ENCODE measurements at places on chromosomes 6 and 20. TPM values are rescaled to one million over a fixed set of nuclear protein-coding genes. Genes with fewer than 3 reads are reported as not detected.

DNA sequence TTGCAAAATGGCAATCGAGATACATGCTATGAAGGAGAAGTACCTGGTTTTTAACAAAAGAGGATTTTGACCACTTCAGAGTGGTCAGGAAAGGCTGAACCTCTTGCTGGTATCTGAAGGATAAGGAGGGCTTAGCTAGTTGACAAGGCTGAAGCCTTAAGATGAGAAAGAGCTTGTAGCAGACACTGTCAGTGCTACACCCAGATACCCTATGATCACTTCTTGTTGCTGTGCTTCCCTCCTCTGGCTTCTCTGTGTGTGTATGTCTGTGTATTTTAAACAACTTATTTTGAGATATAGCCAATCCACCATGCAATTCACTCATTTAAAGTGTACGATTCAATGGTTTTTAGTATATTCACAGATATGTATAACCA, 38.9 kb upstream of the TGM2 start:
- DNase-seq = no peak

DNA sequence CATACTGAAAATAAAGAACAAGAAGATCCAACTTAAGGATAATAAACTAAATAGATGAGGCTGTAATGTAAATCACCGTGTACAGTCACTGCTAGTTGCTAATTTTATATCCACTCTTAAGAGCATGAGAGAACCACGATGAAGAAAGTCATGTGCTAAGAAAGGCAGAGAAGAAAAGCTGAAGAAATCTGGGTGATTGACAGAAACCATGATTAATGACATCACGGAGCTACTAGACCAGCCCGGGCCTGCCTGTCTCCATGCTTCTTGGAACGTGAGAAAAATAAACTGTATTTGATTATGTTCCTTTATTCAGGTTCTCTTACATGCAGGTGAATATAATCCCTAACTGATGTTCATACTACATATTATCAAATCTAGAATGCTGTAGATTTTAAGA, 84.2 kb upstream of the E2F3 start:
- DNase-seq = no peak

DNA sequence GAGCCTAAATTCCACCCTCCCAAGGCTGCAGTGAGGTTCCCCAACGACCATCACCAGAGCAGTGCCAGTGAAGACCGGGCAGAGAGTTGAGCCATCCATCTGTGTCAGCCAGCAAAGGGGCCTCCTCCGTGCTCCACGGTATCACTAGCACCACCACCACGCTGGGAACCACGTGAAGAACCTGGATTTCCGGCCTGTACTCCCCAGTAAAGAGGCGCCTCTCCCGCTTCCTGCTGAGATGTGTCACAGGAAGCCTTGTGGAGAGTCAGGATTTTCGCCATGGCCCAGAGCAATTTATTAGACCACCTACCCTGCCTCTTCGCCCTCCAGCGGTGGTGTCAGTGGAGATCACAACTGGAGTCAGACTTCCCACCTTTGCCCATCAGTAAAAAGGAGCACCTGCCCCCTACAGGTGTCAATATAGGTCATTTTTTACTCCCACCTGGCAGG, 28.8 kb downstream of the CPXM1 start:
- DNase-seq = no peak

GRCh38 chr6:161840380-161840779, 566.5 kb upstream of the AGPAT4 start:
- no peak for DNase-seq

DNA sequence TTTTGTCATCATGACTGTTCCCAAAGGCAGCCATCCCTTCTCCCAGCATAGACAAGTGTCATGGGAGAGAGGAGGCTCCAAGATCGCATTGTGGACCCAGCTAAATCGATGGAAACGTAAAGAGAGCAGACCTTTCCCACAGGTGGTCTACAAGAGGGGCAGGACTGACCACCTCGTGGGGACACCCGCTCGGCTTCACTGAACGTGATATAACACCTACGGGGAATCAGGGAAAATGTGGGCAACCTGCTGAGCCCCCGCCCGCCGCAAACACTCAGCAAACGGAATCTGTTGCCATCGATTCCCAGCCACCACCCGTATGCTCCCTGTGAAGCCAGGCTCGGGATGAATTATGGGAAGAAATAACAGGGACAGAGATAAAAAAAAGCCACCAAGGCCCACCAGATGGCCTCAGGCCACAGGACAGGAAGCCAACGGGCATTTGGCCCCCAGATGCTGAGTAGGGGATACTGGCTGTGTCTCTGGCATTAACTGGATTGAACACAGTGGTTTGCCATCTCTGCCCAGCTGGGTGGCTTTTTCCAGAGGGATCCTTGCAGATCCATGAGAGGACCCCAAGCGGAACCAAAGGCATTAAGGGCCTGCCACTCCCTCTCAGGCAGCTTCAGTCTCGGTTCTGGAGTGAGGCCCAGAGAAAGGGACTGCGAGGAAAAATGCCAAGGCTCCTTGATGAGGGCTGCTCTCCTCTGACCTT, 44.4 kb downstream of the BMP7 start:
- DNase-seq = no peak

GRCh38 chr6:149267513-149268043, 49.9 kb upstream of the TAB2 start:
- DNase-seq = no peak

GRCh38 chr6:30813631-30814145, 69.3 kb upstream of the IER3 start:
- peak; percentile 39 for DNase-seq

DNA sequence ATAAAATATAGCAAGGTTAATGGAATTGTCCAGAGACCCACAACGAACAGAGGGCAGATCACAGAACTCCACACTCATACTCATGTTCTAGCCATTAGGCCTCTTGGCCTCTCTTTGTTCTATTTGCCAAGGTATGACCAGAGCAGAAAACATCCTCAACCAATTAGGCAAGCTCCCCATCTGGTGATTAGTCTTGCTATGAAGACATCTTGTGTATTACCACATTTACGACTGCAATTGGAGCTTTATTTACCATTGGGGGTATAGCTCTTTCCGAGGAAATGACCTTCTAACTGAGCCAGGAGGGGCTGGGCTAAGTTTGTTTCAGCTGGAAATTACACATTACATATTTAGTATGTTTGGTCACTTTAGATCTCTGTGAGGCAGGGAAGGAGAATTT, 593.9 kb downstream of the CD109 start:
- no peak for DNase-seq

GRCh38 chr20:17863577-17864292, 104.9 kb downstream of the SNX5 start:
- DNase-seq = no peak

DNA sequence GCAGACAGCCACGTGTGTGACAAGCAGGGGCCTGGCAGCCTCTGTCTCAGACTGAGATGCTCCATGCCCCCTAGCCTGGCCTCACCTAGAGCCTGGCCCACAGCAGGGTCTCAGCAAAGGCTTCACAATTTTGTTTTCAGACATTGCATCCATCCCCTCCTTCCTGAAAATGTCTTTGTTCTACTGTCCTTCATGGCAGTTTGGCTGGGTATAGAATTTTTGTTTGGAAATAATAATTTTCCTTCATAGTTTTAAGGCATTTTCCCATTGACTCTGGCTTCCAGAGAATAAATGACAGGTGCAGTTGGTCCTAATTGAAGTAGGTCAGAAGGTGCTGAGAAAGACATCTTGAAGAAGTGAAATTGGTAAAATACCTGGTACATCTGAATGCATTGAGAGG, 216.2 kb downstream of the EYA2 start:
- no peak for DNase-seq

SALL4 gene
- under 0.01 TPM for total RNA-seq

- no peak for DNase-seq
These were observed 37.3 kb downstream of the IPCEF1 start for GRCh38 chr6:154319231-154319858.

DNA sequence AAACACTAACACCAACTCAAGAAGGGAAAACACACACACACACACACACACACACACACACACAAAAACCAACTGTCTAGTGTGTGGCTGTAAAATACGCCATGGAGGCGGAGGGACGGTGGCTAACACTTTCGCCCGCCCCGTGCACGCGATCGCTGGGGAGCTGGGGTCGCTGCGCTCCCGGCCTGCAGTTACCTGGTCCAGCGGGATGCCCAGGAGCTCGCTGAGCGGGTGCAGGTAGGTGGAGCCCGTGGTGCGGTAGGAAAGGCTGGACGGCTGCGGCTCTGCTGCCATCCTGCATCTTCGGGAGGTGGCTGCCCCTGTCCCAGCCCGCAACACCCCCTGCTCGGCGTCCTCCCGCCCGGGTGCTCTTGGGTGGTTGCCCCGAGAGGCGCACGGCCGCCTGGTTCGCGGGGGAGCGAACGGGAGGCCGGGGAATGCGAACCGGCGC, 303 bp downstream of the MBOAT1 start:
- no peak for DNase-seq

DNA sequence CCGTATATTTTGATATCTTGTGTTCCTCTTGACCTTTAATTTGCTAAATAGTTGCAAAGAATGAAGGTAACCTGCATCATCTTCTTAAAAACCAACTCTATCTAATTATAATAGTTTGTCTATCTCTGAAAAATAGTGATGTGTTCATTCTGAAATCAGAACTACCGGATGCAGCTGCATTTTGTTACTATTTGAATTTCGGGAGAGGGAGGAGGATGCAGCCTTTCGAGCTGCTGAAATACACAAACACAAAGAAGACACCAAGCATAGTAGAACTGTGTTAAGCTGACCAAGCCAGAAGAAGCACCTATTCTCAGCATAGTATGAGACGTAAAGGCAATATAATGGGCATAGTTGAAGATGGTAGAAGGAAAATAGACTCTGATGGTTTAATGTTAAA, 33.1 kb downstream of the PTPN1 start:
- DNase-seq = no peak

RAB44 gene
- total RNA-seq = 0.16 TPM

GRCh38 chr6:116307001-116307400, 27.3 kb upstream of the TSPYL1 start:
- no peak for DNase-seq

GRCh38 chr6:112626468-112627082, 279.4 kb downstream of the RFPL4B start:
- peak; percentile 39 for DNase-seq

DNA sequence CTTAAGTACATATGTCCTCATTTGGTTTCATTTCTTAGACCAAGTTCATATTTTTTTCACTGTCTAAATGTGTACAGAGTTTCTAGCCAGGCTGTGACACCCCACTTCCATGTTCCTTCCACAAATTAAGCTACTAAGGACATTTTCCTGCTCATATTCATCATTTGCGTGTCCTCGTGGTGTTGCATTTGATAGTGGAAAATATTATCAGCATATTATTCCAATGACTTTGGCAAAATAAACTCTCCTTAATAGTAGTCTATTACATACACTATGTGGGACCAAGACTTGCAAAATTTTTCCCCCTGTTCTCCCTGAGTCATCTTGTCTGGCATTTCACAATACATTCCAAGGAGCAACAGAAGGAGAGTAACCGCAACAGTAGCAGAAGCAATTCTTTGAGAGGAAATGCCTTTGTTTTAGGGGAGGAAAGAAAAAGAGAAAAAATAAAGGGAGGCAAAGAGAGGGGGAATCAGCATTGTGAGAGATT, 599.2 kb downstream of the COL12A1 start:
- DNase-seq = peak; percentile 85

DNA sequence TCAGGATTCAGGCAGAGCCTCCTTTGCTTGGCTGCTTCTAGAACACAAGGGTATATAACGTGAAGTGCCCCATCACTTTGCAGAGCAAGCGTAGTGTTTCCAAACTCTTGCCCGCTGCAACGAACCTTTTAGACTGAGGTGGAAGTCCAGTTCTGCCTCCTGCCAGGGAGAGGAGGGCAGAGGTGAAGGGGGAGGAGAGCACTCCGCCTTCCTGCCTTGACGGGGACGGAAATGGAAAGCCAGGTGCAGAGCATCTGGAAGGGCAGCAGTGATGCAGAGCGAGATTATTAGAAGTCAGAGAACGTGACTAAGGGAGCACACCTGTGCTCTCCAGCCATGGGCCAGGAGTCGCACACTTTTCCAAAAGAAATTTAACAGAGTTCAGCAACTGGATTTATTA, 63.4 kb downstream of the RREB1 start:
- DNase-seq = no peak

TRIM15 gene
- total RNA-seq = not detected

- DNase-seq = no peak
These were observed 2.2 kb downstream of the PSORS1C1 start for GRCh38 chr6:31116661-31117385.

C6orf52 gene
- total RNA-seq = 0.50 TPM

GRCh38 chr6:39999006-39999867, 65.0 kb upstream of the MOCS1 start:
- DNase-seq = no peak

DNA sequence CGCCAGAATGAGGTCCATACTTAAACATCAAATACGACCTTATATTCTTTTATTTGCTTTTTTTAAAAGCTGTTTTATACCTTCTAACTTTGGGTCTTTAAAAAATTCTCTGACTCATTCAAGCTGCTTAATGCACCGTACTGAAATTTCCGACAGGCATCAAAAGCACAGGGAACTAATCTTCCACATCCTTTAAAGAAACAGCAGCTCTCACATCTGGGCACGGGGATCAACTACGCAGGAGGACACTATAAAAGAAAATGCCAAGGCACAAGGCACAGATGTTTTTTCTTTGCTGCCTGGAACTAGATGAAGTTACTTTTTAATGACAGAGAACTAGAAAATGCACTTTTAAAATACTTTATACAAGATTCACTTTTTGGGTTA, 112.4 kb upstream of the ARG1 start:
- no peak for DNase-seq

DNA sequence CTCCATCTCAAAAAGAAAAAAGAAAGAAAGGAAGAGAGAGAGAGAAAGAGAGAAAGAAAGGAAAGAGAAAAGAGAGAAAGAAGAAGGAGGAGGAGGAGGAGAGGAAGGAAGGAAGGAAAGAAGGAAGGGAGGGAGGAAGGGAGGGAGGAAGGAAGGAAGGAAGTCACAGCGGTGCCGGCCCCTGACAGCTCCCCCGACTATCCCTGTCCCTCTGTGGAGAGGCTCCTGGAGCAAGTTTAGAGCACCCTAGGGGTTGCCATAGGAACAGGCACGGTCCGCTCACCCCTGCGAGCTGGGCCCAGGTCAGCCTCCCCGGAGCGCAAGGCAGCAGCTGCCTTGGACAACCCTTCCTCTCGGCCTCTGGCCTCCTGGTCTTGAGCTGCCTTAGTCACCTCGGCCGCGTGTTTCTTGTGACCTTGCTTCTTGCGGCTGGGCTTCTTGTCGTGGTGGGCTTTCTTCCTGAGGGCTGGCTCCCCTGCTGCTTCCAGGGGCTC, 6.8 kb downstream of the BNIP5 start:
- DNase-seq = no peak

- no peak for DNase-seq
These were observed 31.0 kb downstream of the E2F3 start for GRCh38 chr6:20432692-20433091.

Data from mammary epithelial cell (primary cell).